Daoy (cell line): ENCODE measurements at places on chromosomes 16 and 17. TPM values are rescaled to one million over a fixed set of nuclear protein-coding genes. Genes with fewer than 3 reads are reported as not detected.

Gene TNFRSF13B
- not detected in 2 replicates for total RNA-seq

Gene PROCA1
- total RNA-seq, result 0.21 and 0.23 TPM in 2 replicates

Gene BAHCC1
- total RNA-seq, result 6.8 and 11.0 TPM in 2 replicates

Gene RHBDF1
- total RNA-seq, result 4.7 and 9.3 TPM in 2 replicates

Gene GGT6
- not detected in 2 replicates for total RNA-seq

Gene ZNF624
- 1.8 and 18.0 TPM in 2 replicates for total RNA-seq

- no peak for DNase-seq
Observed at GRCh38 chr16:28845761-28846079, 428 bp downstream of the TUFM start.

DNA sequence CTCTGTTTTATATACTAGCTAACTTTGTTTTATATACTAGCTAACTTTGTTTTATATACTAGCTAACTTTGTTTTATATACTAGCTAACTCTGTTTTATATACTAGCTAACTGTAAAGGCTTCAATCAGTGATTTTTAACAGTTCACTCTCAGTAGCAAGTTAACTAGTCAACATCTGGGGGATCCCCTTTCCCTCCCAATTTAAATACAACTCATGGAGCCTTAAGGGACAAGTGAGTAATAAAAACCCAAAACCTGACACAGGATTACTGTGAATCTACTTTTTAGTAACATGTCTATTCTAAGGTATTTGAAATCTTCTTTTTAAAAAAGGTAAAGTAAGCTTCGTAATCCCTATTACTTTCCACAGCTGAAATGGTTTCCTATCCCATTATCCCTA is 32.2 kb downstream of the FAM222B start:
- no peak for DNase-seq

- no peak for DNase-seq
Observed at GRCh38 chr17:5110816-5111215, 862 bp downstream of the ZNF232 start.

GRCh38 chr17:40547079-40547784 is 18.0 kb downstream of the CCR7 start:
- DNase-seq, result peak; percentile 70

- DNase-seq, result no peak
Observed at GRCh38 chr17:27283060-27283459, 10.9 kb upstream of the WSB1 start.

DNA sequence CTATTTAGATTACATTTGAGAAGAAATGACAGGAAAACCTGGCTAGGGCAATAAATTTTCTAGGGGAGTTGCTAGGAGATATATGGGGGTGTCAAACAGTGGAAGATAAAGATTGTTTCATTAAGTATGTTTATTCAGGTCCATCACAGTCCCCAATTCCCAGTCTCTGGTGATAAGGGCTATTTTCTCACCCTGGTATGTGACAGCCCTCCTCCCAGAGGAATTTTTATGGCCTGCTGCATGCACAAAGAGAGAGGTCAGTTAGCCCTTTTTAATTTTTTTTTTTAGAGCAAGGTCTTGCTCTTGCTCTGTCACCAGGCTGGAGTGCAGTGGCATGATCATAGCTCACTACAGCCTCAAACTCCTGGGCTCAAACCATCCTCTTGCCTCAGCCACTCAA is 53.6 kb upstream of the ATF7IP2 start:
- no peak for DNase-seq

- no peak for DNase-seq
Observed at GRCh38 chr17:607361-608147, 107.1 kb downstream of the VPS53 start.

GRCh38 chr17:45291171-45291805 is 25.5 kb downstream of the MAP3K14 start:
- no peak for DNase-seq

DNA sequence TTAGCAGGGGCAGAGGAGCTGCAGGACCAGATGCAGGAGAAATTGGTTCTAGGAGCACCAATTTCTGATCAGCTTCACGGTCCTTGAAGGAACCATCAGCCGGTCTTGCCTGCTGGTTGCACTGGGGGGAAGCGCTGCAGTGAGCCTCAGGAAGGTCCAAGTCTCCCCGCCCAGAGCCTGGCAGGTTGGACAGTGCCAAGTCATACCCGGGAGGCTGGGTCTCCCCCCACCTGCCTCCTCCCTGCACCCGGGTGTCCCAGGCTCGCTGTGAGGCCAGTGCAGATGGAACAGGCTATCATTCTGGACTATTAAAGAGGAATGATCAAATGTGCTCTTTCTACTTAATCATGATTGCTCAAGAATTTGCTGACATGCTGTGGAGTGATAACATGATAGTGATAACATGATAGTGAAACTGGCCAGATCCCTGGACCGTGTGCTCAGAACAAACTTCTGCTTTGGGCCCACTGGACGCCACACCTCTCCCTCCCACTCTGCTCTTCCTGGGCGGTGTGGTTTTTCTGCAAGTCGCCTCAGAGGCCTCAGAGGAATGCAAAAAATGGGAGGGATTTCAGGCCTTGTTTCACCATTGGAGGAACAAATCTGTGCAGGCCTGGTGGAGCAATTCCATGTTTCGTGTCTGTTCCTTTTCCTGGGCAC is 236.0 kb downstream of the IRF8 start:
- DNase-seq, result no peak
